ENCODE measurements at places on chromosomes 4 and X. TPM values are rescaled to one million over a fixed set of nuclear protein-coding genes. Genes with fewer than 3 reads are reported as not detected.

GRCh38 chr4:8268211-8268610 lies 1.3 kb upstream of the HTRA3 start:
- DNase-seq: no peak

DNA sequence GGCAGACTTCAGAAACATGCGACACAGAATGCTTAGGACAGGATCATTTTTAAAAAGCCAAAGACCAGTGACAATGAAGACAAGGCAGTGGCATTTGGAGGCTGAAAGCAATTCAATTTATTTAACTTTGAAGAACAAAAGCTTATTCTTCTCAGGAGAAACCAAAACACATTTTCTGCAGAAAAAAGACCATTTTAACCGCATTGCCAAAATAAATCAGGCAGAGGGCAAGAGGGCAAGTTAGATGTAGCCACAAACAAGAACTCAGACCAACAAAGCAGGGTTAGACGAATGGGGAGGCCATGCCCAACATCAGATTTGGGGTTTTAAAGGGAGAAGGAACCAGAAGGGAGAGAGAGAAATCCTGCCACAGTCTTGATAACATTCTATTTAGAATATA lies 58.9 kb downstream of the RELL1 start:
- no peak for DNase-seq

- no peak for DNase-seq
These were observed at the start of gene TMEM47 for GRCh38 chrX:34656842-34657725. Gene TMEM47, minus strand, starts transcription at chrX:34657285. Its CDS starts 256 bp downstream, at chrX:34657029.

GRCh38 chr4:47837094-47837907 lies 566 bp downstream of the CORIN start:
- DNase-seq: peak; percentile 75

The SUPT20HL1 gene
- total RNA-seq: not detected

The VSIG1 gene
- not detected for total RNA-seq

The MEPE gene
- total RNA-seq: not detected

The MBNL3 gene
- 86.6 TPM for total RNA-seq
